ENCODE measurements at places on chromosomes 4 and X.

DNA sequence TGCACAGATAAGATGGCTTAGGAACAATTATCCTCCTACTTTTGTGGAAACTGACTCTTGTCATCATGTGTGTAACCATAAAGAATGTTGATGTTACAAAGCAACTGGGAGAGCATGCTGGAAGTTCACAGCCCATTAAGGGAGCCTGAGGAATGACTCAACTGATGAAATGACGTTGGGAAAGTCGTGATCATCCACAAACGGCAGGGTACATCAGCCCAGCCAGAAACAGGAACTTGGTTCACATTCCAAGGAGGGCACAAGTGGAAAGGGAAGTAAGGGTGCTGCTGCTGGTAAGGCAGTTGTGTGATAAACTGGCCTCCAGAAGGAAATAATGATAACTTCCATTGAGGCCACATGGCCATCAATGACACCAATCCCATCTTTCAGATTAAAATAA is 6.7 kb downstream of the TEC start:
- DNase-seq: no peak

GRCh38 chrX:2848871-2849301 is 20.2 kb downstream of the GYG2 start:
- DNase-seq: no peak

DNA sequence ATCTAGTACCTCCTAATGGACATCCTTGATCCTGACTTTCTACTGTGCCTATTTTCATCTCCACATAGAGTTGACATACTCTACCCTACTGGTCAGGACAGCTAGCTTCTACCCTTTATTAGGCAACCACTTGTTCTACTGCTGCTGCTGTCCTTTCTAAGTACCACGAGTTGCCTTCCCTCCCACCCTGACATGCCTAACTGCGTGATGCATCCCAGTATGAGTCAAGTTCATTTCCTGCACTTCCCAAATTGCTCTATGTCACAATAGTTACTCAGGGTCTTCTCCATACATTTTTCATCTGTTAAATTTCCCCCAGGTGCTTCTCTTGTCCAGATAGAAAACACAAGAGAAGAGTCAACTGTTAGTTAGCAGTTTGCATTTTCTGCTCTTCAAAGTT is 133.4 kb downstream of the TBC1D19 start:
- no peak for DNase-seq

DNA sequence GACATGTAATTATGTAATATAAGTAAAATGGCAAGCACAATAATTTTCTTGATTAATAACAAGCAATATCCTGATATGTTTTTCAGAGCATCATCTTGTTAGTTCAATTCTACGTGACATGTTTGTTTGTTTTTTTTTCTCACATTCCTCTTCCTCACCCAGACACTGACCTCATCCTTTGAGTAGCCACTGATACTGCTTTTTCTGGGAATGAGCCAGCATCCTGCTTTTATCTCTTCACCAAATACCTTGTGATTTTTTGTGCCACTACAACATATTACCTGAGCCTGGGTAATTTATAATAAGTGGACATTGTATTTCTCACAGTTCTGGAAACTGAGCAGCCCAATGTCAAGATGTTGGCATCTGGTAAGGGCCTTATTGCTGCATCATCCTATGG is 484.0 kb downstream of the NAF1 start:
- DNase-seq: no peak

DNA sequence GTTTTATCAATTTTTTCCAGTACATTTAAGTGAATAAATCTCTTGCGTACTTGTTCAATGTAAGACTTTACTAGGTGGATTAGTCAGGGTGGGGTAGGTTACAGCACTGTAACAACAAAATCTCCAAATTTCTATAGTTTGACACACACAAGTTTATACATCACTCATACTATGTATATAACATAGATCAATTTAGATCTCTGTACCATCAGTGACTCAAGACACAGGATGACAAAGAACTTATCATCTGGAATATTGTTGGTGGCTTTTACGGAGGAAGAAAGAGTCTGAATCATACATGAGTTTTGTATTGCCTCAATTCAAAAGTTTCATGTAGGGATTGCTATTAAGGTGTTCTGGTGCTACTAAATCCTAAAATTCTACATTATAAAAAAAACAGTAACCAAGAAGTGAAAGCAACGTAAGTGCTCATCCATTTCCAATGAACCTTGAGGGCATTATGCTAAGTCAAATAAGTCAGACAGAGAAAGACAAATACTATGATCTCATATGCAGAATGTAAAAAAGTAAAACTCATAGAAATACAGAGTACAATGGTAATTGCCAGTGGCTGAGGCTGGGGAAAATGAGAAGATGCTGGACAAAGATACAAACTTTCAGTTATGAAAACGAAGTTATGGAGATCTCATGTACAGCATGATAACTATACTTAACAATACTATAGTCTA is 98.0 kb upstream of the DKK2 start:
- DNase-seq: no peak

GRCh38 chr4:138707746-138708677 is 307.6 kb upstream of the NOCT start:
- DNase-seq: no peak

DNA sequence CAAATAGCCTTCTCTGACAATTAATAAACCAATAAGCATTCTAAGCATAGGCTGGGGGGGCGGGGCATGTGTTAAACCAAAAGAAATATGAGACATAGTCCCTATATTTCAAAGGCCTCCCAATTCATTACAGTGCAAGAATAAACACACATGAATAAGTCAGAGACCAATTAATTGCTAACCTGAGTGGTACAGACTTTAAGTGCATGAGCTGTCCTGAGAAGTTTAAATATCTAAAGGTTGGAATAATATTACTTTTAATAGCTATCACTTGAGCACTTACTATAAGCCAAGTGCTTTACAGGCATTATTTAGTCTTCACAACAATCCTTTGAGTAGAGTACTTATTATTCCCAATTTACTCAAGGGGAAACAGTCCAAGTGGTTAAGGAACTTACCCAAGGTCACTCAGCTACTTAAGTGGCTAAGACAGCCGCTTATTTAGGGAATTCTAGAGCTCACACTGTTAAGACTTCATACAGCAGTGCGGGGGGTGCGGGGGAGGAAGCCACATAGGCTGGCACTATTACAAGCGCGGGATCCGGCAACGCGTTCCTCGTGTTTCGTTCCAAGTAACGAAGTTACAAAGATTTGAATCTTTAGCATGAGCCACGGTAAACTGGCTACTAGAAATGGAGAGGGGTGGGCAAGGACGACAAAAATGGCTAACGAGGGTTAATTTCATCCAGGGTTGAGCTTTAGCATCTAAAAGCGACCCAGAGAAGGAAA is 1.4 kb downstream of the THOC2 start:
- DNase-seq: no peak

GRCh38 chrX:134990801-134991481 is at the start of gene SMIM10:
SMIM10 (plus strand) TSS chrX:134990991; CDS start chrX:134991096, 105 bp downstream.
- no peak for DNase-seq

DNA sequence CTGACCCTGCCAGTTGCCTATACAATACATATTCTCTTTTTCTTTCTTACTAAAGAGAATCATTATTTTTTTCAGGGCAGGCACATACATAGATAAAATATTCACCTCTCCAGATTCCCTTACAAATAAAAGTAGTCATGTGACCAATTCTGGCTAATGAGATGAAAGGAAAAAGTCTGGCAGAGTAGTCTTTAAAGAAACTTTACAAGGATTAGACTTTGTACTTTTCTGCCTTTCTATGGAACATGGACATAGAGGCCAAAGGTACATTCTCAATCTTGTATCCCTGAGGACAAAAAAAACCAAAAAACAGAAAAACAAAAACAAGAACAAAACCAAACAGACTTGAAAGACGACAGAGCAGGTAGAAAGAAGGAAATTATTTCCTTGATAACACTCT is 75.6 kb downstream of the DCK start:
- peak; percentile 16 for DNase-seq
